Myocyte (in vitro differentiated cells): ENCODE measurements at places on chromosomes 6 and 20.

GRCh38 chr20:39067526-39068216, 105.5 kb downstream of the DHX35 start:
- no peak for DNase-seq

- DNase-seq, result no peak
These were observed 32.1 kb downstream of the SF3B5 start for GRCh38 chr6:144063246-144063743.

DNA sequence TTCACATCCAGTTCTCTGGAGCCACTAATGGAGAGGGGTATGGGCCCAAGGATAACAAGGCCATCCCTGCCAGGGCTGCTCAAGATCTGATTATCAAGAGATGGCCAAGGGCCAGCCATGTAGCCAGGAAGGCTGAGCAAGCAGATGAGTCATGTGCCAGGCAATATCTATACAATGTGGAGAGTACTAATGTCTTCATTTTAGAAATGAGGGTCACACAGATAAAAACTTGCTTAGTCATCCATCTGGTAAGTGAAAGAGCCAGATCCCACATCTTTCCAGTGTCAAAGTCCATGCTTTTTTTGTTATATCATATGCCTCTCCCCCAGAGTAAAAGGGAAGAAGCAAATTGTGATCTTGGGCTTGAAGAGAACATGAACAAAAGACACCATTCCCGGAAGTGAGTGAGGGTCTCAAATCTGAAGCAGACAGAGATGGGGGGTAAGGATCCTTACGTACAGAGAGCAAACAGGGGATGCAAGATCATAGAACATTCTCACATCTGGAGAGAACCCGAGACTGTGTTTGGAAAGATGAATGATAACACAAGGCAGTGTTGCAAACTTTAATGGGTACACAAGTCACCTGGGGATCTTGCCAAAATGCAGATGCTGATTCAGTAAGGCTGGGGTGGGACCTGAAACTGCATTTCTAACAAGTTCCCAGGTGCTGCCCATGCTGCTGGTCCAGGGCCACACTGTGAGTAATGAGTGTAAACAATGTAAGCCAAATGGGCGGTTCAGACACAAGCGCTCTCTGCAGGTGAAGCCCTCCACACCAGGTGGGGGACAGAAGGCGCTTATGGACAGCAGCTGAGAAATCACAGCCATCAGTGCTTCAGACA, 20.0 kb upstream of the GSTA3 start:
- peak; percentile 31 for DNase-seq

- DNase-seq, result peak; percentile 42
These were observed 6.7 kb upstream of the KCNK15 start for GRCh38 chr20:44738813-44739477.
